ENCODE measurements at places on chromosomes 6 and 20.

- DNase-seq, result no peak
These were observed 29.8 kb downstream of the SYNJ2 start for GRCh38 chr6:158011478-158011920.

DNA sequence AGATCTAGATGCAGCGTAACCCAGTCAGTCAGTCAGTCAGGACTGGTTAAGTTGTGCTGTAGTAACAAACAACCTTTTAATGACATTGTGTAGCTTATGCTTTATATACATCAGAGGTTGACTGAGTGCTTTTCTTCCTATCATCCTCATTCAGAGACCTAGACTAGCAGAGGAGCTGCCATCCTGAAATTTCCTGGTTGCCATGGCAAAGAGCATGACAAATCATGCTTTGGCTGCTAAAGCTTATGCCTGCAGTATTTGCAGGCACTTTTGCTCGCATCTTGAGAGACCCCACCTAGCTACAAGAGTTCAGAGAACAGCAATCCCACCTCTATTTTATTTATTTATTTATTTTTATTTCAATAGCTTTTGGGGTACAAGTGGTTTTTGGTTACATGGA is 244.0 kb downstream of the BTBD3 start:
- DNase-seq, result no peak

DNA sequence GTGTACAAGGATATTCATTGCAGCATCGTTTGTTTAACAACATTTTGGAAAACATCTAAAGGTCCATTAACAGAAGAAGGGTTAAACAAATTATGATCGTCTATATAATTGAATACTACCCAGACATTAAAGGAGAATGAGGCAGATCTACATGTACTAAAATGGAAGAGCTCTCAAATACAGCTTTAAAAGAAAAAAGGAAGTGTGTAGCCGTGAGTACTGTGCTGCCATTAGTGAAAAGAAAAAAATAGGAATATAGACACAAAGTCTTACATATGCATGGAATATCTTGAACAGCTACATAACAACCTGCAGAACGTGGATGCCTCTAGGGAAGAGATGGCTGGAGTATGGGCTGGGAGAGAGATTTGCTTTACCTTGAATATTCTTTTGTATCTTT is 37.9 kb downstream of the PRDM1 start:
- no peak for DNase-seq

- no peak for DNase-seq
These were observed 92.1 kb downstream of the RIN2 start for GRCh38 chr20:19850198-19850533.

DNA sequence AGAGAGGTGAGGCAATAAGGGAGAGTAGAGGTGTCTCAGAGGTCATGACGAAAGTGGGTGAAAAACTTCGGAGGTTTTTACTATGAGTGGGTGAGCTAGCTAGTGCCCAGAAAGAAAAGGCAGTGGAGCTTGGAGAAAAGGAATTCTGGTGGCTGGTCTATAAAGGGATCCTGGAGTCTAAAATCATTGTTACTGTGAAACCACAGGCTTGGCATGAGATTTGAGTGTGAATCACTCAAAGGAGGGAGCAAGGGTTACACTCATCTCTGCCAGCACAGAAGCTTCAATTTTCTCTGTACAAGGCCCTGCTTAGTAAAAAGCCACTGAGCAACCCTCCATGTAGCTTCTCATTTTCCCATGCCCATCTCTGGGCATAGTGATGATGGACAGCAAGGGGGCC is 47.5 kb downstream of the CD83 start:
- DNase-seq, result no peak

GRCh38 chr6:22926790-22927354 is 357.5 kb downstream of the HDGFL1 start:
- no peak for DNase-seq

- no peak for DNase-seq
These were observed 297.3 kb downstream of the PHACTR1 start for GRCh38 chr6:13013681-13014503.

- no peak for DNase-seq
These were observed 129.1 kb downstream of the SYCP2 start for GRCh38 chr20:59804347-59804746.

- no peak for DNase-seq
These were observed at the start of gene CRISP2 for GRCh38 chr6:49713346-49713745. Gene CRISP2 (minus strand): TSS chr6:49713543. CDS start chr6:49709196, 4,347 bp downstream.

DNA sequence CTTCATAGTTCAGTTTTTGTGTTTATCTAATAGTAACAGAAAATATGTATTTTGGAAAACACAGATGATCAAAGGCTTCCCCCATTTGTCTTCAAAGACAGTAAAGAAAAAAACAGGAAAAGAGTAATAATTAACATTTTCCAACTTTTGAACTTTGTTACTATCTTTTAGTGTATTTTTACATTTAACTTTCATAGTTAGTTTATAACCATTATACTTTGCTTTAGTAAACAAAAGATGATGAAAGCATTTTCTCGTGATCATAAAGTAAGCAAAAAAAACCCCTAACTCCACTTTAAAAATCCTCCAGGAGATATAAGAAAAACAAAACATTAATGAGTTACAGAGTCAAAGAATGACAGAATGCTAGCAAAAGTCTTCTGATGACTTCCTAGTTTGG is 13.6 kb upstream of the GPRC6A start:
- no peak for DNase-seq

- DNase-seq, result no peak
These were observed 118.7 kb downstream of the HFE start for GRCh38 chr6:26205625-26206574.

- DNase-seq, result no peak
These were observed 437.6 kb upstream of the PLCB4 start for GRCh38 chr20:8631271-8631670.

- peak; percentile 27 for DNase-seq
These were observed 29.5 kb upstream of the TCFL5 start for GRCh38 chr20:62891111-62891510.

DNA sequence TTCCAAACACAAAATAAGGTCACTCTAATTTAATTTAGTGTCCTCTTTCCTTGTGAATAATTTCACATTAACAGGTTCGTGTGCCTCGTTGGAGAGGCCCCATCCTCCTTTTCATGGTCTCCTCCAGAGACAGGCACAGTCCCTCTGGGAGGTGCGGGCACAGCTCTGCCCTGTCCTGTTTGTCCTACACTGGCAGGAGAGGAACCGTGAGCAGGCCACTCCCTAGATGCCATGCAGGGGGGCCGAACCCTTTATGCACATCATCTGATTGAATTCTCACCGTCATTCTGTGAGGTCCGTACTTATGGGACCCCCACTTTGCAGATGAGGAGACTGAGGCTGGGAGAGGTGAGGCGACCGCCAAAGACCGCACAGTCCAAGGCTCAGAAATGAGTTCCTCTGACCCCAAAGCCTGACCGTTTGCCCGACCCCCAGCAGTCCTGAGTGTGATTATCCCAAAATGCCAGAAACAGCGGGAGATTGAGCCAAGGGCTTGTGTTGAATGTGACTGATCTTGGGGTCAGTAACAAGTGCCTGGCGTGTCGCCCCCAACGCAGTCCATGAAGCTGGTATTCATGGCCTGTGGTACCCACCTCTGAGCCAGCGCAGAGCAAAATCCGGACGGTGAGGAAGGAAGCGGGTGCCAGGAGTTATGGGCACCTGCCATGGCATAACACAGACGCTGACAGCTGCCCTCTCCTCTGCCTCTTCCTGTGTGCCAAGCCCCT is 43.5 kb downstream of the PMEPA1 start:
- DNase-seq, result no peak

DNA sequence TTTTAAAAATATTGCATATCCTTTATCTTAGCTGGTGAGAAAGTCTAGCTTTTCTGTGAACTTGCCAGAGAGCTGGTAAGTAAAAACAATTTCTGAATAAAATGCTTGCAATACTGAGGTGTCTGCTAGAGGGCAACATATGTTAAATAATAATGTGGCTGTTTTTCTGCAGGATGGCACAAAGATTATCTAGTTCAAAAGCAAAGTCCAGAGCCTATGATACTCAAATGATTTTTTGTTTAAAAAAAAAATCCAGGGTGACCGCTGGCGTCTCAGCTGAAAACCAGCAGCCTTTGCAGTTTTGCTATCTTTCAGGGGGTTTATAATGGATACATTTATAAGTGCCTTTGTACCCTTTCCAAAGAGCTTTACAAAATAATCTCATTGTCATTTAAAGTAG is 194.9 kb downstream of the PHACTR1 start:
- DNase-seq, result no peak

- DNase-seq, result no peak
These were observed 35.8 kb downstream of the PDSS2 start for GRCh38 chr6:107423474-107423990.

GRCh38 chr6:116429111-116429510 is 32.1 kb upstream of the CALHM6 start:
- no peak for DNase-seq

- DNase-seq, result peak; percentile 86
These were observed 11.4 kb downstream of the SYNGAP1 start for GRCh38 chr6:33430991-33431879.

GRCh38 chr20:56409521-56409920 is 2.5 kb upstream of the CASS4 start:
- no peak for DNase-seq

GRCh38 chr6:49852975-49853374 is 13.4 kb downstream of the CRISP1 start:
- no peak for DNase-seq

GRCh38 chr6:109299776-109300564 is 82.3 kb downstream of the CD164 start:
- DNase-seq, result no peak

- DNase-seq, result no peak
These were observed 636.0 kb downstream of the BCKDHB start for GRCh38 chr6:80742481-80742880.

GRCh38 chr6:159487636-159488035 is 205.4 kb downstream of the SOD2 start:
- DNase-seq, result no peak

DNA sequence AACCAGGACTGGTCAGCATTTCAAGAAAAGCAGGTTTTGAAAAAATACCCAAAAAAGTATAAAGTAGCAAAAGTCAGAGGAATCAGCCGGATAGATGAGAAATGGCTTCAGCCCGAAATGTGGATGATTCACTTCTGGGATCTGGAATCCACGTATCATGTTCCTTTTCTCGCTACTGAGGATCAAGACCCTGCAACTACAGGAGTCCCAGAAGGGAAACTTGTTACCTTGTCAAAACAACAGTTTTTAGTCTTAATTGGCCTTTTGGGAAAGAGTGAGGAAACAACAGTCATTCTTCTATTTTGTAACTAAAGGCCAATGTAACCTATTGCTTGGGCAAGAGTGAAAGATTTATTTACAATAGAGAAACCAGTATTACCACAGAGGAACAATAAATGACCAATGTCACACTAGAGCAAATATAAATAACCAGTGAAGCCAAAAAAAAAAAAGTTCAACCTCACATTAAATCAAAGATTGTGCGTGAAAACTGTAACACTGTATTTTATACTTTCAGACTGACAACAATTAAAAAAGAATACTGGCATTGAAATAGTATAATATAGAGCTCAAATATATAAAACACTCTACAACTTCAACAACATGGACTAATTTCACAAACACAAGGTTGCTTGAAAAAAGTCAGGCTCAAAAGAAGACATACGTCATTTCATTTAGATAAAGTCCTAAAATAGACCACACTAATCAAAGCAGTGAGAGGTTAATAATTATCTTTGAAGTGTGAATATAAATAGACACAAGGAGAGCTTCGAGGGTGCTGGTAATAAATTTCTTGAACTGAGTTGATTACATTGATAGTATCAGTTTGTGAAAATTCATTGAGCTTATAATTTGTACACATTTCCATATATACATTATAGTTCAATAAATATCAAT is 116.2 kb downstream of the GFRAL start:
- DNase-seq, result no peak

- DNase-seq, result no peak
These were observed 26.4 kb downstream of the CD40 start for GRCh38 chr20:46144432-46145025.

DNA sequence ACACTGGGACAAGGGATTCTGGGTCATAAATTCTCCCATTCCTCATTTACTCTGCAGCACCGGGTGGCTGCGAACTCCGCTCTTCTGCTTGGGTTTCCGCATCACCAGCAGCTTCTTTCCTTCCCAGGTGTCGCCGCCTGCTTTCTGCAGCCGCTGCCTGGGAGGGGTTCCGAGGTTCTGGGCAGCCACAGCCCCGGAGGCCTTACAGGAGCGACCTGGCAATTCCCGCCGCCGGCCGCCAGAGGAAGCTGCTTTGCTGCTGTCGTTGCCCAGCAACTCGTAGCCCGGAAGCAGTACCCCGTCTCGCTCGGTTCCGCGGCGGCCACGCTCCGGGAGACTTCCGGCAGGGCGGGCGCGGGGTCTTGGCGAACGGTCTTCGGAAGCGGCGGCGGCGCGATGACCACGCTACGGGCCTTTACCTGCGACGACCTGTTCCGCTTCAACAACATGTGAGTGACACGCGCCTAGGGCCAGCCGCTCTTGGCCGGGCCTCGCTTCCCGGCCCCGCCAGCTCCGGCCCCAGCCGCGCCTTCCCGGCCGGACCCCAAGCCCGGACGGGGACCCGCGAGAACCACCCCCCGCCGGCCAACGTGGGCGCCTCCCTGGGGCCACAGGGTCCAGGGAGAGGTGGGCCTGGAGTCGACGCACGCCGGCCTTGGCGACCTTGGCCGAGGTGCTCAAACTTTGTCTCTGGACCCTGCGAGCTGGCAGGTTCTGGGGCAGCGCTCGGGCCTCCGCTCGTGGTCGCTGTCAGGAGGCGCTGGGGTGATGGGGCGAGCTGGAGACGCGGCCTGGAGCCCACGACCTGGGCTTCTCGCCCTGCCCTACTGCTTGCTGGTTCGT is at the start of gene NAA20:
NAA20 (plus strand) TSS at position 362 of the 843 bp plus-strand sequence; CDS start at position 397, 35 bp downstream.
- peak; percentile 91 for DNase-seq

- DNase-seq, result no peak
These were observed 38.1 kb upstream of the HBS1L start for GRCh38 chr6:135092724-135093123.

DNA sequence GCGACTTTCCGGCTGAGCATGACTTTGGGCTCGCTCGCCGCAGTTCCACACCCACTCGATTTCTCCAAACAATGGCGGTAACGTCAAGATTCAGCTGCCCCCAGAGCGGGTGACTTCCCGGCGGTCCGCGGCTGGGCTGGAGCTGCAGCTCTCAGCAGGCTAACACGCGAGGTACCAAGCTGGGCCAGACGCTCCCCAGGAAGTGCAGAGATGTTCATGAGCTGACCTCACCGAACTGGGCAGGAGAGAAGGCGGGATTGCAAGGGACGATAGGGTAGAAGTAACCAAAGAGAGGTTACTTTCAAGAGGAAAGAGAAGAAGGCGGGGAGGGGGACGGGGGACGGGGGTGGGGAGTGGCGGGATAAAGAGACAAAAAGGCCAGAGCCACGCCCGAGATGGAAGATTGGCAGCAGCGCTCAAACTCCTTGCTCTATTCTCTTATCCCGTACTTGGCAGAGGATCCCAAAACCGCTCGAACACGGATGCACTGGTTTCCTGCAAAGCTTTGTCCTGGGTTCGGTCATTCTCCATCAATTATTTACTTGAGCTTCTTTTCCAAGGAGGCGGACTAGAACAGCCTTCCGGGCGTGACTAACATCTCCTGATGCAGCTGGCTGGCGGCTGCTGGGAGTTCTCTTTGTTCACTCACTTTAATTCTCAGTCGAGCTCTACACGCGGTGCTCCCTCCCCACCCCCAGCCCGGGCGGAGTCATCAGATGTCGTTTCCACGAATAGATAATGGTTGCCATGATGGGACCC is at the start of gene MTCL3:
MTCL3 (minus strand) TSS at position 626 of the 759 bp plus-strand sequence.
- no peak for DNase-seq

All from CD8-positive, alpha-beta T cell (primary cell).